Mammary epithelial cell (primary cell): ENCODE measurements at places on chromosomes 13 and 19. TPM values are rescaled to one million over a fixed set of nuclear protein-coding genes. Genes with fewer than 3 reads are reported as not detected.

The SOX1 gene
- total RNA-seq = not detected in 2 replicates

The ZNF578 gene
- 0.71 and 1.1 TPM in 2 replicates for total RNA-seq

GRCh38 chr19:19540064-19540714 is 2.1 kb downstream of the CILP2 start:
- DNase-seq = peak; percentile 25

DNA sequence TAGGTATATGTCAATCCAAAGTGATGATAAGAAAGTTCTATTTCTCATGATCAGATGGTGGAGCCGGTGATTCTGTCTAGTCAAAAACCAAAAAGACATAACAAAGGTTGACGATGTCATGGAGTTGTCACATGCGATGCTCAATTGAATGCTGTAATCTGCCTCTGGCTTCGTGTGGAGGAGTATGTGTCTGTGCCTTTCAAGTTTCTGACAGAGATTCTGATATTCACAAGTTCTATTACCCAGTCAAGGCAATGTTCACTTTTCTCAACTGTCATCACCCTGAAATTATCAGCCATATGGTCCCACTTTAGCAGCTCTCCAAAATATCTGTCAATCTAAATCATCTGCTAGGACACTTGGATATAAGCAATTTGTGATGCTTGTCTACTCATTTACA is 367.6 kb upstream of the PRR20A start:
- DNase-seq = no peak

DNA sequence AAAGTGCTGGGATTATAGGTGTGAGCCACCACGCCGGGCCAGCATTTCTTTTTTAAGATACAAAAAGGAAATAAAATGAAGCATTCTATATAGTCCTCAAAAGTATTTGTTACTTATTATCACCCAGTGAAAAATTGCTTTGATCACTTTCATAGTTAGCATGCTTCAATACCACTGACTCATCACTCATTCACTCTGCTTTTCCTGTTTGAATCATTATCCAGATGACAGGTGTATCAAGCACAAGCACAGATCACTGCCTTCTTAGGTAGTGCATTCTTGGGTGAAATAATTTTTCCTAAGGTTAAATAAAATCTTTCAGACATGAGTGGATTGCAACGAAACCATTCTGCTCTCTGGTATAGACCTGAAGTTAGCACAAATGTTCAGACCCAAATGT is 35.8 kb upstream of the SPART start:
- DNase-seq = peak; percentile 61

DNA sequence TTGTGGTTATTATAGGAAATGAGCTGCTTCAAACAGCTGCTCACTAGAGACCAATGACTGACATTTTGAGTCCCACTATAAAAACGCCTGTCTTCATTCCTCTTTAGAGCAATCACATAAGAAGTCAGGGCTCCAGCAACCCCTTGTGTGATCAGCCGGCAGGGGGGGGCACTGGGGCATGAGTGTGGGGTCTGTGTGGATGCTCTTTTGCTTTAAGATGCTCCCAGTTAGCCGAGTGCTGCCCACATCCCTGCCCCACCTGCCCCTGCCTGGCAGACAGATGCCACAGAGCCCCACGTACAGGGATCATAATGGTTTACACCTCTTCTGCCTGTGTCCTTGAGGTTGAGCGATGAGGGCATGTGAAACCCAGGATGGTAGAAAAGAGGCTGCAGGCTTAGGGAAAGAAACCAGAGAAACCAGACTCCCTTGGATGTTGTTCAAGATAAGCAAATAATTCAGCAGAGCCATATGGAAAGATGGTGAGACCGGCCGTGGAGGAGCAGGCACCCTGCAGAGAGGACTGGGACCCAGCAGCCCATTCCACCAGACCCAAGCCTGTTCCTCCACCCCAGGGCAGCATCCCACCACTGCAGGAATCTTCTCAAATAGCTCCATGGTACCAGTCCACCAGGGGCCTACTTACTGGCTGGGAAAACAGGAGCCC is 55.4 kb downstream of the CHST8 start:
- DNase-seq = no peak

GRCh38 chr13:54975676-54976075 is 1947.1 kb downstream of the OLFM4 start:
- DNase-seq = no peak

- no peak for DNase-seq
Measured at GRCh38 chr13:69243366-69243765, 864.3 kb upstream of the ATXN8OS start.
